RWPE2 (cell line): ENCODE measurements at places on chromosomes 3 and 15.

- no peak overlapping the region for H3K4me3 ChIP-seq
- H3K4me1 ChIP-seq, result peaks cover 4% of the 10 kb centered on the region
- no peaks in the 10 kb centered on the region for H3K27me3 ChIP-seq
Observed at GRCh38 chr3:165466856-165467255, 270.7 kb upstream of the SLITRK3 start.

- no peak overlapping the region for H3K4me3 ChIP-seq
- no peak for DNase-seq
- H3K36me3 ChIP-seq, result peaks cover 47% of the 10 kb centered on the region
- no peaks in the 10 kb centered on the region for H3K4me1 ChIP-seq
Observed at GRCh38 chr15:42749266-42749665, 12.3 kb upstream of the CDAN1 start.

- no peaks in the 10 kb centered on the region for H3K27me3 ChIP-seq
- no peak for DNase-seq
- H3K36me3 ChIP-seq, result no peaks in the 10 kb centered on the region
- no peak overlapping the region for H3K4me3 ChIP-seq
Observed at GRCh38 chr15:38745626-38746025, 181.0 kb upstream of the RASGRP1 start.

DNA sequence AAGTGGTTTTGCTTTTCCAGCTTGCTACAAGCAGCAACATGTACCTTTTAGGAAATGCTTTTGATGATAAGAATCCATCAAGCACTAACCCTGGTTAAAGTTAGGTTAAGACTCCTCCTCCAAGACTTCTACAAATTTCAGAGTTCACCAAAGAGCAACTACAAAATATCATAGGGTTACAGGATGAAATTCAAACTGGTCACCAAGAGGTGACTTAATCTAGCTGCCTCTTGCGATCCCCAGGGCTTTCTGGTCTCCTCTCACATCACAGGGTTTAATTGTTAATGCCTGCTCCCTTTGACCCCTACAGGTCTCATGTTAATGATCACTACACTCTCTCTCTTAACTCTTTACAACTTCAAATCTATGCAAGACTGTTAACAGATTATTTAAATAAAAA is 66.5 kb downstream of the DPH6 start:
- DNase-seq, result no peak
- H3K4me3 ChIP-seq, result no peak overlapping the region
- H3K27me3 ChIP-seq, result no peaks in the 10 kb centered on the region

DNA sequence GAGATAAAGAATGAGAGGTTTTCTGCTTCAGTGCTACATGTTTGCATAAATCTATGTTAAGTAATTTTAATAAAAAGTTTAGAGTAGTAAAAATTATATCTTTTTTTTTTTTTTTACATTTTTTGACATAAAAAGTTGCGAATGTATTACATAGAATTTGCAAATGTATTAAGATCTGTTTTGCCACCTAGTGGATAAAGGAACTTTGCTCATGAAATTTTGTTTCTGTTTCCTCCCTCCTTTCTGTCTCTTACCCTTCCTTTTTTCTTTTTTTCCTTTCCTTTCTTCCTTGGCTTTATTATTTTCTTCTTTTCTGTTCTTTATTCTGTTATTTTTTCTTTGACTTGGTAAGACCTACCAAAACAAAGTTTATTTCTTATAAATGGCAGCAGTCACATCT is 58.5 kb upstream of the UTS2B start:
- H3K27me3 ChIP-seq, result no peaks in the 10 kb centered on the region
- H3K27ac ChIP-seq, result no peak overlapping the region
- no peaks in the 10 kb centered on the region for H3K4me1 ChIP-seq
- no peak overlapping the region for H3K4me3 ChIP-seq
- no peak for DNase-seq

DNA sequence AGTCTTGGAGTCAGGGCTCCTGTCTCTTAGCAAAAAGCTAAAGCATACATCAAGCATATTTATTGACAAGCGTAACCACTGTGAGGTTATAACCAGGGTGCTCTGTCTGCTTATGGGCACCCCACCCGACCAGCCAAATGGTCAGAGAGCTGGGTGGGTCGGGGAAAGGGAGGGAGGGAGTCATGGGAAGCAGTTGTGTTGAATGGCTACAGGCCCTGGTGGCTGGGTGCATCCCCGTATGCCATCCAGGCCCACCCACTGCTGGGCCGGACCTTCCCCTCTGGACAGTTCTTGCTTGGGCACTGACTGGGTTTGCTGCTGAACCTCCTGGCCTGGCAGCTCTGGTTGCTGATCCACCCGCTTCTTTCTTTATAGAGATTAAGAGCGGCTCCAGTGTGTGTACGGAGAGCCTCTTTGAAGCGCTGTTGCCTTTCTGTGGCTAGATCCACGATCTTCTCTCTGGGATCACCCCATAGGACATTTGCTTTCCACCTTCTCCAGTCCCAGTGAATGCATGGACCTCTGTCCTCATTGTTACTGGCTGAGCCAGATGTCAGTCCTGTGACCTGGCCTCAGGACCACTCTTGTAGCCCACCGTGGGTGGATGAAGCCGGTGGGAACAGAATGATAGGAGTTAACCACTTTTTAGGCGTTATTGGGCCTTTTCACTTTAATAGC is 59.6 kb downstream of the SMAD3 start:
- H3K4me1 ChIP-seq, result peaks cover 78% of the 10 kb centered on the region
- H3K27ac ChIP-seq, result peak overlapping the region; percentile 97
- no peaks in the 10 kb centered on the region for H3K27me3 ChIP-seq
- H3K4me3 ChIP-seq, result no peak overlapping the region
- peaks cover 29% of the 10 kb centered on the region for H3K36me3 ChIP-seq
- DNase-seq, result no peak

DNA sequence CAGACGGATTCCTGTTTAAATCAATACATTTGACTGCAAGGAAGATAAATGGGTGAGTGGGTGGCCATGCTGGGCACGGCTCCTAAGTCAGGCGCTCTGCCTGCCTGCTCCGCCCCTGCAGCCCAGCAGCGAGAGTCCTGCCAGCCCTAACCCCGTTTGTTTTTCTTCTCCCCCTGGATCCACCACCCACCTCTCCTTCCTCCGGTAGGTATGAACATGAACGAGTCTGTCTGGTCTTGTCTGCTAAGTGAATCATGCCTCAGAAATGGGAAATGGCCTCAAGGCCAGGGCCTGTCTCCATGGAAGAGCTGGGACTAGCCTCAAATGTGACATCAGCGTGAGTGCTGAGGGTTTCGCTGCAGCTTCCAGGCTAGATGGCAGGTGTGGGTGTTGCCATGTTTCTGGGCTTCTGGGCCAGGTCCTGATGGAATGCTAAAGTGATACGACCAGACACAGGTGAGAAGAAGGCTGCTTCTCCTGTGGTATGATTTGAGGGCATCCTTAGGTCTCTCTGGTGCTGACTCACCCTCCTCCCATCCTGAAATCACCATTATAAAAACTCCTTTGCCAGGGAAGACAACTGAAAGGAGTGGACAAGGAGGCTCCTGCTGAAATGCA is 5.6 kb upstream of the FEM1B start:
- no peak overlapping the region for H3K4me3 ChIP-seq
- H3K4me1 ChIP-seq, result peaks cover 62% of the 10 kb centered on the region
- no peaks in the 10 kb centered on the region for H3K27me3 ChIP-seq
- no peaks in the 10 kb centered on the region for H3K36me3 ChIP-seq
- peak overlapping the region; percentile 98 for H3K27ac ChIP-seq
- peak; percentile 97 for DNase-seq

- H3K27ac ChIP-seq, result no peak overlapping the region
- no peaks in the 10 kb centered on the region for H3K4me1 ChIP-seq
- H3K4me3 ChIP-seq, result no peak overlapping the region
Observed at GRCh38 chr3:167184511-167184910, 195.6 kb downstream of the ZBBX start.

DNA sequence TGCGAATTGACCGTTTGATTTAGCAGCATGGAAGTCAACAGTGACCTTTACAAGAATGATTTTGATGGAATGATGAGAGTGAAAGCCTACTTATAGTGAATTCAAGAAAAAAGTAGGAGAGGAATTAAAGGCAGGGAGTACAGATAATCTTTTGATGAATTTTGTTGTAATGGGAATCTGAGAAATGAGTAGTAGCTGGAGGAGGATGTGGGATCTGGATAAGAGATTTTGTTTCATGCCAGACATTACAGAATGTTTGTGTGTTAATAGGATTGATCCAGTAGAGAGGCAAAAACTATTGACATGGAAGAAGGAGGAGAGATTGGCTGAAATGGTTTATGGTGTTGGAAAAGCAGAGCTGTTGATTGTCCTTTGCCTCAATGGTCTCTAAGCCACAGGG is 17.4 kb upstream of the ZNF609 start:
- no peaks in the 10 kb centered on the region for H3K27me3 ChIP-seq
- H3K4me1 ChIP-seq, result peaks cover 22% of the 10 kb centered on the region
- peaks cover 30% of the 10 kb centered on the region for H3K36me3 ChIP-seq
- H3K4me3 ChIP-seq, result no peak overlapping the region
